NCI-H1694 treated with DMSO at 0.1 percent for 48 hours (cell line): ENCODE measurements at places on chromosomes 12 and 14.
A peak's percentile ranks its signal among the peaks of the same experiment; 100 is the strongest.

GRCh38 chr12:98127336-98127679 is 388.1 kb upstream of the TMPO start:
- no peak for DNase-seq

- DNase-seq, result no peak
Measured at GRCh38 chr14:51462706-51463105, 189.0 kb upstream of the FRMD6 start.

DNA sequence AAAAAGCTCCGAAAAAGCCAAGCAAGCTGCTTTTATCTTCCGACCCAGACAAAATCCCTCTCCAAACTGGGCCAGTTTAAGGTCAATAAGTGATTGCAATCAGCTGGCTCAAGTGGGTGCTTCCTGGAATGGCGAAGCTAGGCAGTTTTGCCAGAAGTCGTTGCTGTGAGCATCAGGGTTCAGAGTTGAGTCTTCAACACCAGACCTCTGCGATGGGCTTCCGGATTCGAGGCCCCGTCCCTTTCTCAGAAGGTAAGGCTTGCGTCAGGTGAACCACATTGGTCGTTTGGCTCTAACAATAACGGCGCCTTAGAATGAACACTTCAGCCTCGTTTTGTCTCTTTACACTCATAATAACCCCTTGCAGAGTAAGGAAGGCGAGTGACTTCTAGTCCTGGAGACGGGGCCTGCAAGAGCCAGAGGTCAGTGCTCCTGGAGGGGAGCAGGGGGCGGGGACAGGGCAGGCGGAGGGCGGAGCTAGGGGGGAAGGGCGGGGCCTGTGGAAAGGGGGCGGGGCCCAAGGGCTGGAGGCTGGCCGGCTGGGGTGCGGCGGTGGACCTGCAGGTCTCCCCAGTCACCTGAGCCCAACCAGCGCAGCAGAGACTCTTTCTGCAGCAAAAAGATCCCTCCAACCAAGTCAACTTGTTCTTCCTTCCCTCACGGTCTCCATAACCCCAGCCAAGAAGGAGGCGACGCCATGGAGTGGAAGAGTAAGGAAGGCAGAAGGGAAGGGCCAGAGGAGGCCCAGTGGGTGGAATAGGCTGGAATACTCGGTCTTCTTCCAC is 34.0 kb upstream of the NFYB start:
- no peak for DNase-seq

DNA sequence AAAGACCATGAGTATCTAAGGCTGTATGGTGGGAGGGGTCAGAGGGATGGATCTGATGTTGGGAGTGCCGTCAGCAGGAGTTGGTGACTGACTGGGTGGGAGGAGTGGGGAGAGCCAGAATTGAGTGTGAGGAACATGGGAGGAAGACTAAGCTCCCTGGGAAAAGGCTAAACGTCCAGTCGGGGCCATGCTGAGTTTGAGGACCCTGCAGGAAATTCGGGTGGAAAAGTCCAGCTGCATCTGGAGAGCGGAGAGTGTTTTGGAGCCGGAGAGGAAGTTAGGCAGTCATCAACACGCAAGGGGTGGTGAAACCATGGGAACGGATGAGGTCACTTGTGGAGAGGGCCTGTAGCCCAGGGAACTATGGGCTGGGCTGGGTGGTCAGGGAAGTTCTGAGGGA is 60.9 kb downstream of the ELK3 start:
- no peak for DNase-seq

GRCh38 chr14:96383445-96383844 is 8.5 kb upstream of the AK7 start:
- DNase-seq, result no peak

GRCh38 chr12:241266-241665 is 21.4 kb downstream of the SLC6A13 start:
- no peak for DNase-seq

DNA sequence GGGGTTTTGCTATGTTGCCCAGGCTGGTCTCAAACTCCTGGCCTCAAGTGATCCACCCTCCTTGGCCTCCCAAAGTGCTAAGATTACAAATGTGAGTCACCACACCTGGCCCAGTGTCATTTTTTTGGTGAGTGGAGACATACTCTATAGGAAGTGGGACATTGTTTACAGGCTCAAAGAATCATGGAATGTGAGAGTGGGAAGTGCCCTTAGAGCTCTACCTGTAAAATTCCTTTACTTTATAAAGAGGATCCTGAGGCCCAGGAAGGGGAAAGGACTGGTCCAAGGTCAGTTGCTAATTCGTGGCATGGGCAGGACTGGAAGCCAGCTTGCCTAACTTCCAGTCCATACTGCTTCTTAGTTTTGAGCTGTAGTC is 8.7 kb upstream of the ADCK1 start:
- DNase-seq, result no peak

DNA sequence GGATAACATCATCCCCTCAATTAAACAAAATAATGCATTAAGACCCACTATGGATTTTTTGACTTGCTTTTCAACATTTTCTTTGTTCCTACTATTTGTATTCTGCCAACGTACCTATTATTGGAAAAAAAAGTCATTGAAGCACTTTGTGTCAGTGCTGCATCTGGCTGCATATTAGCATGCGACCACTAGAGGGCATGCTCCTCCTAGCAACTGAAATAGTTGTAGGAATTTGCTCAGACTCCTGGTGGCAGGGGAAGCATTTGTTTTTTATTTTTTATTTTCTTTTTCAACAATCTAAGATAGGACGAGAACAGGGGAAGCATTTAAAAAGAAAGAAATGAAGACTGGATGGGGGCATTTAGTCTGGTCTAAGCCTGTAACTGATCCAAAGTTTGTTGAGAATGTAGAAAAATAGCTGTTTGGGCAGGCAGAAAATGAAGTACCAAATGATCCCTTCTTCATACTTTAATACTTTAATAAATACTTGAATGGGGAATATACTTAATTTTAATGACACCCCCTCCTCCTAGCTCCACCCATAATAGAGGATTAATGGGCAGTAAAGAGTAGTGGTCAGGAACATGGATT is 14.5 kb upstream of the CLEC4A start:
- DNase-seq, result peak; percentile 56

- no peak for DNase-seq
Measured at GRCh38 chr12:57744194-57744776, 554 bp upstream of the TSPAN31 start.

GRCh38 chr12:125340791-125341190 is 275.6 kb downstream of the AACS start:
- no peak for DNase-seq

DNA sequence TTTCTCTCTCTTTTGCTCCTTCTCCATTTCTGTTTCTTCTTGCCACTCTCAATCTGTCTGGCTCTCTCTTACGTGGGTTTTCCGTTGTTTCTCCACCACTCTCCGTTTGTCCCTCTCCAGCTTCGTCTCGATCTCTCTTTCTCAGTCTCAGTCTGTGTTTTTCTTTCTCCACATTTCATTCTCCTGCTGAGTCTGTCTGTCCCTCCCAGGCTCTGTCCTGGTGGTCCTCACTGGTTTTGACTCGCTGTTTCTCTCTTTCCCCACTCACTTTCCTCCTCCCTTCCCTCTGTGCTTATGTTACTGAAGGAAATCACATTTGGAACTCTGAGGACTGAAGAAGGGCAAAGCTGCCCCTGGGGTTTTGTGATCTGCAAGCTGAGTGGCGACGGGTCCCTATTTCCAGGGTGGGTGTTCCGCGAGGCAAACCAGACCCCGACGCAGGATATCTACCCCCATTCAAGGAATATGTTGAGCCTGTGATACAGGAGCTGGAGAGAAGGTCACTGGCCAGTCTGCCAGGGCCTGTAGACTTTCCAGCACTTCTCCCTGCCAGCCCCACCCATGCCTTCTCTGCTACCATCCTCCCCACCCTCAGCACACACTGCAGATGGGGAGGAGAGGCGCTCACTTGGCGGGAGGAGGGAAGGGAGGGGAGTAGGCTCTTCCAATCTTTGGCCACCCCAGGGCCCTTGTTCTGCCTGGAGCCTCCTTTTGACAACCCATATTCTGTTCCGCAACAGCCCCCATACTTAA is 102.7 kb upstream of the MAP1LC3B2 start:
- DNase-seq, result no peak

DNA sequence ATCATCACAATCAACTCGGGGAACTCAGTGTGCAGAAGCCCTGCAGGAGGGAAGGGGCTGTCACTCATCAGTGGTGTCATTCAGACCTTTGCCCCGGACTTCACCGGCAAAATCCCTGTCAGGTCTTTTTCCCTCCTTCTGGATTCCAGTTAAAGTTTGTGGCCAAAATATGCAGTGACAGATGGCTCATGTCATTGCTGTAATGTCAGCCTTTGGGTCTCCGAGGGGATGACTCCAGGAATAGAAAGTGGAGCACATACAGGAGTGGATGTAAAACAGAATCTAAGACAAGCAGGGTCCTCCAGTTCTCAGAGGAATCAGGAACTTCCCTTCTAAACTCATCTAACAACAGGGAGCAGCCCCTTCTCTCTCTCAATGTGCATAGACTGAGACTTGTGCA is 130.3 kb upstream of the RASSF8 start:
- no peak for DNase-seq

GRCh38 chr12:74922642-74923041 is 287.0 kb downstream of the KCNC2 start:
- no peak for DNase-seq

DNA sequence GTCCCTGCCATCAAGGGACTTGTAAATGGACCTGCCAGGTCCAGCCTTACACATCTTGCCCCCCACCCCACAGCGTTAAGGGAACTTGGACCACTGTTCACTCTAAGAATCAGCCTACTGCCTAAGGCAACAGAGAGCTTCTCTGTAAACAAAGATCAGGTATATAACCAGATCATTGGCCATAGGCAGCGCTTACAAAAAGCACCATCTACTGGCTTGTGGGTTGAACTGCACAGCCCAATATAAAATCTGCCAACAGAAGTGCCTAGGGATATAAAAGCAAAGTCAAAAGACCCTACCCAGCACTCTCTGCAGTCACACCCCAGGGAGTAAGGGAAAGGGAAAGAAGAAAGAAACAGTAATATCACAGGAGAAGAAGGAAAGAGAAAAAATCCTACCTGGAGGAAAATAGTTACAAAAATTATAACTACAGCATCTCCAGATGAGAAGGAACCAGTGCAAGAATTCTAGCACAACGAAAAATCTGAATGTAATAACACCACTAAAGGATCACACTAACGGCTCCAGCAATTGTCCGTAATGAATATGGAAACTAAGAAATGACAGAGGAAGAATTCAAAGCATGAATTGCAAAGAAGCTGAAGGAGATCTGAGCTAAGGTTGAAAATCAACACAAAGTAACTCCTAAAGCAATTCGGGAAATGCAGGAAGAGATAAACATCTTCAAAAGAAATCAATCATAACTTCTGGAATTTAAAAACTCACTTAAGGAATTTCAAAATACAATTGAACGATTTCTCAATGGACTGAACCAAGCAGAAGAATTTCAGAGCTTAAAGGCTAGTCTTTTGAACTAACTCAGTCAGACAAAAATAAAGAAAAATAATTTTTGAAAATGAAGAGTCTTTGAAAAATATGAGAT is 95.2 kb upstream of the PCED1B start:
- no peak for DNase-seq

DNA sequence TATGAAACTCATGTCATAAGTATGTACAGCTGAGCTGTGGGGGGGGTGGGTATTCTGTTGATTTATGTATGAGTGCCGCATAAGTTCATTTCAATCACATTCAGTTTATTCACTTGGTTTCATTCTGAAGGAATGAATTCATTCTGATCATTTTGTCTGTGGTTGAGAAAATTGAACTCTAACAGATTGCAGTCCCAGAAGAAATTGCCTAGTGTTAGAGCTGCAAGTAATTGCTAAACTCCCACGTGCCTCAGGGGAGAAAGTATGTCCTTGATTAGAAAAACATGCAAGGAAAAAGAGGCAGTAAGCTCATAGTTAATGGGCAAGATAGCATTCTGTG is 442.4 kb upstream of the MGAT4C start:
- no peak for DNase-seq

DNA sequence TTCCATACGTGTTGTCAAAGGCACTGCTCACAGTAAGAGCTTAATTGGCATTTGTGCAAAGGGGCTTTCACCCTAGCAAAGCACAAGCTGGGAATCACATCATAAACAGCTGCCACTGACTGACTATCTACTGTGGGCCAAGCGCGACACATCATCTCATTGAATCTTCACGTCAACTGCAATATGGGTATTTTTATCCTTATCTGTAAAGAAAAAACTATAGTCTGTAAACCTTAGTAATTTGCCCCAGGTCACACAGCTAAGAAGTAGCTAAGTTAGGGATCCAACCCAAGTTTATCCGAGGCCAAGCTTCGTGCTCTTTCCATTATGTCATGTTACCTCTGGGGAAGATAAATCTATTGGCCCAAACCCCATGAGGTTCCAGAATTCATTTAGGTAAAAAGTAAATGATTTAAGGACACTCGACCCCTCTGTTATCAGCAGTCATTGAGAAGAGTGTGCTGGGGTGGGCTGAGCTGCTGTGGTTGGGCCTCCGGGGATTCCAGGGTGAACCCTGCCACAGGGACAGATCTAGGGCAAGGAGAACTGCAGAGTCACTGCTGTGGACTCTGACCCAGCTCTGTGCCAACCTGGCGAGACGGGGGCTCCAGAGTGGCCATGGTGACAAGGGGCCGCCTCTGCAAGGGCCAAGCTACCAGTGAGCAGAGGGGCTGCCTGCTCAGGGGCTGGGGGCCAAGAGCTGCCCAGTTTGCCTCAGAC is 27.6 kb downstream of the NCKAP5L start:
- no peak for DNase-seq

GRCh38 chr14:73466861-73467260 is 8.5 kb upstream of the NUMB start:
- DNase-seq, result no peak

DNA sequence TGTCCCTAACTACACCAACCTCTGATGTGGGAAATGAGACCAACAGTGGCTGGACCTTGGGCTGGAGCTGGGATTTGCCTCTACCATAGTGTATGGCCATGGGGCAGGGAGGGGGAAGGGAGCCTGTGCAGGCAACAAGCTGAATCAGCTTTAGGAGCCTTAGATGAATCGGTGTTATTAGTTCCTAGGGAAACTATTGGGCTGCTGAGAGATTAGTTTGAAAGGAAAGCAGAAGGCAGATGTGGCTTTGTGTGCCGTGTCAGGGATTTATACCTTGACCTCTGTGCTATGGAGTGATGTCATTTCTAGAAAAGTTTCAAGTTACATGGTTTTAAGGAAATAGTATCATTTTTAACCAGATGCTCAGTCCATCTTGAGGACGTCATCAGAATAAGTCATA is 19.5 kb upstream of the GAS2L3 start:
- no peak for DNase-seq

GRCh38 chr14:35252451-35252868 is 39.7 kb upstream of the PSMA6 start:
- DNase-seq, result no peak

GRCh38 chr14:55221186-55221585 is 29.8 kb upstream of the DLGAP5 start:
- no peak for DNase-seq
